H1 (cell line): ENCODE measurements at places on chromosomes 6 and 20. TPM values are rescaled to one million over a fixed set of nuclear protein-coding genes. Genes with fewer than 3 reads are reported as not detected.

DNA sequence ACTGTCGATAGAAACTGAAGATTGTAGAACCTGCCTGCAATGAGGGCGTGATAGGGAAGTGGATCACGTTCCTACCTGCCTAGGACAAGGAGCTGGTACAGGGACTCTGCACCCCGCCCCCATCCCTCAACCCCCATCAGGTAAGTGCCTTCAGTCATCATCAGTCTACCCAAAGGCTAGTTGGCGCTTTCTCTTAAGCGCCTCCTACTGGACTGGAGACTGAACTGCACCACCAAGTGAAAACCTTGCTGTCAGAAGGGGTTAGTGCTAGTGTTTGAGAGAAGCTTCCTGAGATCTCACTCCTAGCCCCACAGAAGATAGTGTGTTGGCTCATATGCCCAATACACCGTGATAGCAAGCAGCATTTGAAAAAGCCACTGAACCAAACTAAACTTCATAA lies 706.5 kb upstream of the MAN1A1 start:
- peak; percentile 33 for DNase-seq
- no peaks in the 10 kb centered on the region for H3K36me3 ChIP-seq
- no peaks in the 10 kb centered on the region for H3K4me1 ChIP-seq
- no peak overlapping the region for H3K27ac ChIP-seq
- H3K27me3 ChIP-seq: no peaks in the 10 kb centered on the region

GRCh38 chr20:7379621-7380220 lies 560.5 kb downstream of the HAO1 start:
- no peak overlapping the region for H3K27ac ChIP-seq
- H3K36me3 ChIP-seq: no peaks in the 10 kb centered on the region
- no peaks in the 10 kb centered on the region for H3K27me3 ChIP-seq
- peaks cover 4% of the 10 kb centered on the region; the same call in 1 of the 2 replicates for H3K4me1 ChIP-seq

GRCh38 chr20:53335555-53335954 lies 258.1 kb downstream of the ZNF217 start:
- no peak for DNase-seq
- no peak overlapping the region for H3K27ac ChIP-seq
- H3K4me1 ChIP-seq: no peaks in the 10 kb centered on the region
- H3K36me3 ChIP-seq: no peaks in the 10 kb centered on the region
- H3K27me3 ChIP-seq: no peaks in the 10 kb centered on the region
- no peak overlapping the region for H3K4me3 ChIP-seq

GRCh38 chr6:117906958-117907600 lies at the start of gene SLC35F1:
SLC35F1 (plus strand) TSS chr6:117907264.
- DNase-seq: no peak
- H3K27ac ChIP-seq: no peak within 1 kb of the TSS
- no peaks in the 10 kb centered on the region for H3K27me3 ChIP-seq
- peaks cover 4% of the 10 kb centered on the region for H3K4me1 ChIP-seq
- peak within 1 kb of the TSS; percentile 63 for H3K4me3 ChIP-seq
- H3K36me3 ChIP-seq: no peaks in the 10 kb centered on the region

DNA sequence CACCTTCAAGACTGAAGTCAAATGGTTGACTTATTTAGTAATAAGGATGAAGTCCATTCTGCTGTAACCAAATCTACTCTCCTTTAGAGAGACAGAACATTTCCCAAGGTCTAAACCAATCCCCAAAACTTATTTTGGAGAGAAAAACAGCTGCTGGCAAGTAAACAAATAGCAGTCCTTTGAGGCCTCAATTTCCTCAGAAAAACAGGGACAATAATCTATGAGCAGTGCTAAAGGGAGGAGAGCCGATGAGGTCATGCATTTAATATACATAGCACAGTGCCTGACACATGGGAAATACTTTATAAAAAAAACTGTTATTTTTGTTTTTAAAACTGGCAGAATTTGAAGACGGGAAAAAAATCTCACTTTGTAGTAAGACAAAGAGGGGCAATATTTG lies 526.0 kb downstream of the EPM2A start:
- H3K27me3 ChIP-seq: no peaks in the 10 kb centered on the region
- H3K36me3 ChIP-seq: no peaks in the 10 kb centered on the region
- H3K4me3 ChIP-seq: no peak overlapping the region

GRCh38 chr6:123763904-123764303 lies 39.8 kb upstream of the NKAIN2 start:
- DNase-seq: no peak
- no peak overlapping the region for H3K4me3 ChIP-seq
- H3K27ac ChIP-seq: no peak overlapping the region
- H3K4me1 ChIP-seq: peaks cover 3% of the 10 kb centered on the region
- no peaks in the 10 kb centered on the region for H3K36me3 ChIP-seq
- H3K27me3 ChIP-seq: no peaks in the 10 kb centered on the region

DNA sequence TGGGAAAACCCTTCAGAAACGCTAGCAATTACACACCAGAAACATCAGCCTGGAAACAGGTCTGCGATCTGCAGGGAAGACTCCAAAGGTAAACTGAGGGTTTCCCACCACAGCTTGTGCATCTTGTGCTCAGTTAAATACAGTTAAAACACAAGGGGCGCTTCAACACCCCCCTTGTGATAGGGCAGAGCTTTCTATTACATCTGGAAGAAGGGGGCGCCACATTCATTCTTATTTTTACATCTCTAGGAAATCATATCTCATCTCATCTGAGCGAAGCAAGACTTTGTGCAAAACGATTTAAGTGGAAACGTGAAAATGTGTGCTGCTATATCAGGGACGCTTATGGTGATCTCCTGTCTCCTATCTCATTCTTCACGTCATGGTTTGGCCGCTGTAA lies 58.5 kb downstream of the PRND start:
- no peak overlapping the region for H3K4me3 ChIP-seq
- no peaks in the 10 kb centered on the region for H3K36me3 ChIP-seq
- H3K27ac ChIP-seq: no peak overlapping the region
- H3K4me1 ChIP-seq: no peaks in the 10 kb centered on the region
- DNase-seq: no peak

DNA sequence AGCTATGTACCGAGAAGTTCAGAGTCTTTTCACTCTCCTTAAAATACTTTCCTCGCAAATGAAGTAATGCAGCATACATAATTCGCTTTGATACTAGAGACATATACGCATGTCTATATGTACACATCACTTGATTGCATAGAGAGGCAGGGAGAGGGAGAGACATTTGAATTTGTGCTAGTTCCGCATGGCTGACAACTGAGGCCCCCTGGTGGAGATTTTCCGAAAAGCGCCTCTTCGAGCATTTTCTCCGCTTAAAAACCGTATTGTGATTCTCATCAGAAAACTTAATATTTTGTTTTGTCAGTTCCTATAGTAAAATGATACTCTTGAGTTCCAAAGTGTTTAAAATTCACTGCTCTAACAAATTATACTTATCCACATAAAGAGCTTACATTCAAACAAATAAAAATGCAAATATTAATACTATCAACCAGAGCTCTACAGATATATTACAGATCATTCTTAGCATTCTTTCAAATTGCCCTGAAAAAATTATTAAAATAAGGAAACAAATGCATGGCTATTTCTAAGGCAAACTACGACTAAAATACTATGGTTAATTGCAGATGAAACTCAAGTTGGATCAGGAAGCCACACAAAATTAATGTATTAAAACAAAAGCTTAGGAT lies 637 bp downstream of the MYLK4 start:
- no peak for DNase-seq
- no peak overlapping the region for H3K4me3 ChIP-seq
- no peaks in the 10 kb centered on the region for H3K27me3 ChIP-seq
- H3K27ac ChIP-seq: no peak overlapping the region

- H3K4me3 ChIP-seq: no peak overlapping the region
- no peaks in the 10 kb centered on the region for H3K36me3 ChIP-seq
- no peaks in the 10 kb centered on the region for H3K4me1 ChIP-seq
- H3K27me3 ChIP-seq: no peaks in the 10 kb centered on the region
- H3K27ac ChIP-seq: no peak overlapping the region
- DNase-seq: no peak
Measured at GRCh38 chr6:74713941-74714340, 491.9 kb downstream of the COL12A1 start.

Gene CLVS2
- 0.67 and 0.73 TPM in 2 replicates for total RNA-seq

Gene SLC22A7
- total RNA-seq: not detected in 2 replicates

Gene RBM12
- 175 and 187 TPM in 2 replicates for total RNA-seq
